Mesendoderm (in vitro differentiated cells): ENCODE measurements at places on chromosomes 16 and 17.

DNA sequence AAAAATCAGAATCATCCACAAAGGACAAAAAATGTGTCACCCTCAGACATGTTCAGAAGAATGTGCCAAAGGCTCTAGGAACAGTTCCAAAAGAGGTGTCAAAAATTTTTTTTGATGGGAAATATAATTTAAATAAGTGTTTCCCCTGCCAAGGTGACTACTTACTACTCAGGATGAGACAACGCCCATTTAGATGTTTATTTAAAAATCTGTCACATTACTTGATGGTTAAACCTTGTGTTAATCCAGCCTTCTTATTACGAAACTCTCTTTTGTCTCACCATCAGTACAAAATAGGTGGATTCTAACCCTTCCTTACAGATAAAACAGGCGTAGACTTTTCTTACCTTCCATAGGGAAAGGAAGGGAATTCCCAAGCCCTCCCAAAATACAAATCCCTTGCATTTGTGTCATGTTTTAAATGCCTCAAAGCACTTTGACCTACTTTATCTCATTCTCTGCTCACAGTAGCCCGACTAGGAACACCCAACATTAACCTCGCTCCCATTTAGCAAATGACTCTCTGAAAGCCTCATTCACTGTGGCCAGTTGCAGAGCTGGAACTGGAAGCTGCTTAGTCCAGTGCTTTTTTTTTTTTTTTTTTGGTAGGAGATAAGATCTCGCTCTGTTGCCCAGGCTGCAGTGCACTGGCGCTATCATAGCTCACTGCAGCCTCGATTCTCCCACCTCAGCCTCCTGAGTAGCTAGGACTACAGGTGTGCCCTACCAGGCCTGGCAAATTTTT, 5.8 kb upstream of the GNA13 start:
- peak; percentile 80 for DNase-seq
- no peaks in the 10 kb centered on the region for H3K36me3 ChIP-seq
- peaks cover 8% of the 10 kb centered on the region for H3K4me1 ChIP-seq
- H3K27ac ChIP-seq, result peak overlapping the region; percentile 79
- H3K4me3 ChIP-seq, result no peak overlapping the region

GRCh38 chr17:41500131-41500911, 5.1 kb downstream of the KRT13 start:
- no peaks in the 10 kb centered on the region for H3K27me3 ChIP-seq
- no peaks in the 10 kb centered on the region for H3K36me3 ChIP-seq
- no peak overlapping the region for H3K27ac ChIP-seq

DNA sequence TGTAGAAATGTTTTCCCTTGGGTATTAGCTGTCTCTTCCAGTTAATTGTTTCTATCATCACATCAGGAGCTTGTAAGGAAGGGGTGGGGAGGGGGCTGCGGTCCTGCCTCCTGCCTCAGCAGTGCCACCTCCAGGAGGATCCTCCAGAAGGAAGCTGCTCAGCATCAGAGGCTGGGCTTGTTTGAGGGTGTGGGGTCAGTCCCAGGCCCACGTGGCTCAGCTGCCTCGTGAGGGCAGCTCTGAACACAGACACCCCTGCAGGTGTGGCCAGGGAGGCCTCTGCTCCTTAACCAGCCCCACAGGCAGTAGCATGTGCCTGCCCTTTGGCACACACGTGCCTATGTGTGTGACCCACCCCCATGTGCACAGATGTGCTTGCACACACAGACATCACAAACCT, 46.3 kb downstream of the MRM1 start:
- H3K27me3 ChIP-seq, result peaks cover 12% of the 10 kb centered on the region
- no peaks in the 10 kb centered on the region for H3K4me1 ChIP-seq
- no peaks in the 10 kb centered on the region for H3K36me3 ChIP-seq
- no peak overlapping the region for H3K4me3 ChIP-seq
- no peak overlapping the region for H3K27ac ChIP-seq

GRCh38 chr17:37553401-37553966, 55.7 kb downstream of the SYNRG start:
- no peak overlapping the region for H3K27ac ChIP-seq
- H3K4me1 ChIP-seq, result peaks cover 2% of the 10 kb centered on the region
- peaks cover 2% of the 10 kb centered on the region for H3K36me3 ChIP-seq
- H3K4me3 ChIP-seq, result no peak overlapping the region
- no peaks in the 10 kb centered on the region for H3K27me3 ChIP-seq

GRCh38 chr17:50114849-50115357, 15.1 kb downstream of the SAMD14 start:
- no peaks in the 10 kb centered on the region for H3K36me3 ChIP-seq
- DNase-seq, result peak; percentile 89
- peaks cover 2% of the 10 kb centered on the region for H3K4me1 ChIP-seq

GRCh38 chr16:681746-682427, 1.7 kb downstream of the STUB1 start:
- H3K4me1 ChIP-seq, result no peaks in the 10 kb centered on the region
- H3K4me3 ChIP-seq, result no peak overlapping the region
- H3K27me3 ChIP-seq, result no peaks in the 10 kb centered on the region
- DNase-seq, result no peak

GRCh38 chr16:47311738-47312505, 148.9 kb downstream of the ITFG1 start:
- no peaks in the 10 kb centered on the region for H3K27me3 ChIP-seq
- no peak overlapping the region for H3K27ac ChIP-seq
- no peak overlapping the region for H3K4me3 ChIP-seq
